Esophagus muscularis mucosa (tissue), 4 donors: ENCODE measurements at places on chromosomes 16 and 17. TPM values are rescaled to one million over a fixed set of nuclear protein-coding genes. Genes with fewer than 3 reads are reported as not detected.

DNA sequence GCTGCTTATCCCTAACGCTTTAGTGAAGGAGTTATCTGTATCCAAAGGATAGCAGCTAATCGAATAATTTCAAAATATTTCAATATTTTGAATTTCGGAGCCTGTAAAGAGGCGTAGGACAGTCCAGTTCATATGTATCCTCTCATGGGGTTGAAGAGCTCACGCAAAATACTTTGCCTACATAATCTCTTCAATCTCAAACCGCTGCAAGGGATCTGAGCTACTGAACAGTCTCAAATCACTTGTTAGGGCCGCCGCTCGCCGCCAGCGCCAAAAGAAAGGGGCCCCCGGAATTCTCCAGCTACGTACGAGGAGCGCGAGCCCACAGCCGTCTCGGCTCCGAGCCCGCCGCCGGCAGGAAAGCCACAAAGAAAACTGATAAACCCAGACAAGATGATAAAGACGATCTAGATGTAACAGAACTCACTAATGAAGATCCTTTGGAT is 601 bp upstream of the RFWD3 start:
- peaks cover 23% of the 10 kb centered on the region for H3K4me1 ChIP-seq
- H3K27ac ChIP-seq: peak overlapping the region; percentile 52
- peaks cover 30% of the 10 kb centered on the region for H3K36me3 ChIP-seq

GRCh38 chr17:227078-227945 is 45.9 kb upstream of the DOC2B start:
- no peak overlapping the region for H3K27ac ChIP-seq
- peaks cover 11% of the 10 kb centered on the region for H3K4me1 ChIP-seq
- H3K27me3 ChIP-seq: no peaks in the 10 kb centered on the region
- no peak overlapping the region for H3K4me3 ChIP-seq
- H3K36me3 ChIP-seq: no peaks in the 10 kb centered on the region
- no peak for DNase-seq

GCGR gene
- total RNA-seq: 0.40 TPM

GRCh38 chr17:73575470-73576221 is 68.6 kb downstream of the SDK2 start:
- no peak for DNase-seq
- no peaks in the 10 kb centered on the region for H3K36me3 ChIP-seq

GRCh38 chr17:58325976-58326468 is 2.6 kb downstream of the TSPOAP1 start:
- H3K4me1 ChIP-seq: peaks cover 29% of the 10 kb centered on the region
- H3K4me3 ChIP-seq: no peak overlapping the region
- peaks cover 14% of the 10 kb centered on the region for H3K36me3 ChIP-seq
- H3K27ac ChIP-seq: no peak overlapping the region
- no peak for DNase-seq
- H3K27me3 ChIP-seq: peaks cover 5% of the 10 kb centered on the region

DNA sequence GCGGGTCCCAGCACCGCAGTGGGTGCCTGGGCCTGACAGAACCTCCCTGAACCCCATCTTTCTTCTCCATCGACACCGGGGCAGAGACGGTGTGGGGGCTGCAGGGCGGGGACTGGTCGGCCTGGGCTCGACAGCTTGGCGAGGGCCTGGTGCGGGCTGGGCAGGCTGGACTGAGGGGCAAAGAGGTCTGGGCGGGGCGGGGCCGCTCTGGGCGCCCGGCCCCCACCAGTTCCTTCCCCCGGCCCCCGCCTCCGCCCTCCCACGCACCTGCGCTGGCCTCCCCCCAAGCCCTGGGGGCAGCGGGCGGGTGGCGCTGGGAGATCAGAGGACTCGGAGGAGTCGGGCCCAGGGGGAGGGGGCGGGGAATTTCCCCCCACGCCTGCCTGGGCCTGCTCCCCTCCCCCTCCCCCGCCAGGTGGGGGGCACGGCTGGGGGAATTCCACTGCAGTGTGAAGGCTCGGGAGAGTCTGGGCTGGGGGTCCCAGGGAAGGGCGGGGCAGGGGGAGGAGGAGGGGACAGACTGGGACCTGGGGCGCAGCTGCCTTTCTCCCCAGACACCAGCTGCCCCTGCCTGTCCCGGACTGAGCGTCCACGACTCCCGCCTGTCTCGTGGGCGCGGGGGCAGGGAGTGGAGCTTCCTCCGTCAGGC is 877 bp upstream of the KREMEN2 start:
- peaks cover 99% of the 10 kb centered on the region for H3K27me3 ChIP-seq
- H3K4me3 ChIP-seq: peak overlapping the region; percentile 39
- H3K36me3 ChIP-seq: no peaks in the 10 kb centered on the region
- peaks cover 57% of the 10 kb centered on the region for H3K4me1 ChIP-seq
- H3K27ac ChIP-seq: no peak overlapping the region
